Daoy (cell line): ENCODE measurements at places on chromosomes 3 and 15.

GRCh38 chr3:194189243-194189791 is 53.4 kb downstream of the HES1 start:
- DNase-seq = no peak

DNA sequence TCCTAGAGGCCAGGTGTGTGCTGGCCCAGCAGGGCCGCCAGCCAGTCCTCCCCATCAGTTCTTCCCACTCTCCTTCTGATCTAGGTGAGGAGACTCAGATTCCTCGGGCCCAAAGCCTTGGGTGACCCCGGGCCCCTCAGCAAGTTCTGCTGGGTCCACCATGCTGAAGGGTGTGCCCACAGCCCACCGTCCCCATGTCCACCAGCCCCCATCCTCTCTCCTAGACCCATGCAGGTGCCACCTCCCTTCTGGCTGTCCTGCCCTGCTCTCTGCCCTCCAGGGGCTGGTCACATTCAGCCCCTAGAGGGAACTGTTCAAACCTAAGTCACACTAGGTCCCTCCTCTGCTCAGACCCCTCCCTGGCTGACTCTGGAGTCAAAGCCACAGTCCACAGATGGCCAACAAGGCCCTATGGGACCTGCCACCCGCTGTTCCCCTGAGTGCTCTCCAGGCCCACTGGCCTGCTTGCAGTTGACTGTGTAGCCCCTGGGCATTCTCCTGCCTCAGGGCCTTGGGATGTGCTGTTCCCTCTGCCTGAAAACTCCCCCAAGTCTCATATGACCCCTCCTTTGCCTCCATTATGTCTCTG is 878 bp upstream of the TLR9 start:
- DNase-seq = no peak

DNA sequence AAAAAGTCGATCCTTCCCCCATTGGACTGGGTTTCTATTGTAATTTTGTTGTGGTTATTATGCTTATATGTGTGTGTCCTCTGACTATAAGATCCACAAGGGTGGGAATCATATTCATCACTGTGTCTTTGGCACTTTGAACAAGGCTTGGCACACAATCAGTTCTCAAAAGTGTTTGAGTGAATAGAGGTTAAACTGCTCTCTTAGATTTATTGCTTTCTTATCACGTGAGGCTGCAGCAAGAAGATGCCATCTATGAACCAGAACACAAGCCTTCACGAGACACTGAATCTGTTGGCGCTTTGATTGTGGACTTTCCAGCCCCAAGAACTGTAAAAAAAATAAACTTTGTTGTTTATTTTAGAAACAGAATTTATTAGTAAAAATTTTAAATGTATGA is 295.0 kb upstream of the MDFIC2 start:
- DNase-seq = no peak

DNA sequence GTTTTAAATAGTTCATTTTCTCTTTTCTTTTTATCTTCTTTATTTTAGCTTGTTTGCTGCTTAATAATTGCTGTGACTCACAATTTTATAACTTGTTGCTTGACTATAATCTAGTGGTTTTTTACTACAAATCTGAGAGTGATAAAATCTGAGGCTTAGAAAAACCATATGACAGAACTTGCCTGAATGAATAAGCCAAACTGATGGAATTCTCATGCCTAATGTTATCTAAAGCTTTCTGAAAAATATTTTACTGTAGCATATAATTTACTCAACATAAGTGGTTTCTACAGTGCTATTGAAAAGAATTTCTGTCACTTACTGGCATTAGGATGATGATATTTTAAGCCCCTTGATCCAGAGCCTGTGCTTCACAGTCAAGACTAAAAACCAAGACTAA is 175.1 kb downstream of the VGLL3 start:
- DNase-seq = no peak

DNA sequence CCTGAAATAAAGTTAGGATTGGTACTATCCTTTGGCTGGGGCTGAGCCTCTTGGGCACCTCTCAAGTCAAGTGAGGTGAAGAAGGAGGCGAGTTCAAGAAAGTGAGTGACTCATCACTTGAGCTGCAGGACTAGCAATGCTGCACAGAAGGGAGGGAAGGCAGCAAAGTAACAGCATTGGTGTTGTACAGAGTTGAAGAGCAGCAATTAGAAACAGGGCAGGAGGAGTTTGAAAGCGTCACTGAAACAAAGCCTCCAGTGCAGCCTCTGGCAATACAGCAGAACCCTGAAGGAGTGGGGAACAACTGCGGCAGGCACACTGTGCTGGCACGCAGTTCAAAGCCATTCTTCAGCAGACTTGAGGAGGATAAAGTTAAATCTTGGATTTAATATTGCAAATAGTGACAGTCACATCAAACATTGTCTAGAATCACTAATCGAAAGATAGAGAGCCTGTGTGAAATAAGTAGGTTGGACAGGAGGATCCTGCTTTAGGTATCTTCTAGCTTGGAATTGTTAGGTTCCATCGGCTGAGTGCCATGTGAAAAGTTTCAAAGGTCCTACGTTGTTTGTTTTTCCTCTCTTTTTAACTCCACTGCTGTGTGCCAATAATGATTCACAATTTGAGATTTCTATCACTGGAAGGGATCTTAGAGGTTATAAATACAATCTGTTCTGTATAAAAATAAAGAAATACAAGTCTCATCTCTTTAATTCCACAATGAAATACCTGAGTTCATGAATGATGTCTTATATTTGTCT is 479.8 kb downstream of the NAALADL2 start:
- DNase-seq = peak; percentile 68

GRCh38 chr3:54746722-54747121 is 181.1 kb downstream of the LRTM1 start:
- no peak for DNase-seq

DNA sequence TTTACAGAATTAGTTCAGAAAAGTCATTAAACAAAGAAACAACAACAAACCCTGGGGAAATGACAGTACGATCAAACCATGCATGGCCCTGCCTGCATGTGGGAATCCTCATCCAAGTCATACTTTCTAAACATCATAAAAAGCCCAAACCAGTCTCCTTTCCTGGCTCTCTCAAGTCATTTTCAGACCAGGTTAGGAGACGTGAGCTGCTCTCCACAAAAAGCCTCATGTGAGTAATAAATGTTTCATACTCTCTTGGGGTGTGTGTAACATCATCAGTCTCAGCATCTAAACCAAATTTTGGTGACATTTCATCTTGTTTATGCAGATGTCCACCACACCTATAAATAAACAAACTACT is 18.9 kb downstream of the GREM1 start:
- no peak for DNase-seq

DNA sequence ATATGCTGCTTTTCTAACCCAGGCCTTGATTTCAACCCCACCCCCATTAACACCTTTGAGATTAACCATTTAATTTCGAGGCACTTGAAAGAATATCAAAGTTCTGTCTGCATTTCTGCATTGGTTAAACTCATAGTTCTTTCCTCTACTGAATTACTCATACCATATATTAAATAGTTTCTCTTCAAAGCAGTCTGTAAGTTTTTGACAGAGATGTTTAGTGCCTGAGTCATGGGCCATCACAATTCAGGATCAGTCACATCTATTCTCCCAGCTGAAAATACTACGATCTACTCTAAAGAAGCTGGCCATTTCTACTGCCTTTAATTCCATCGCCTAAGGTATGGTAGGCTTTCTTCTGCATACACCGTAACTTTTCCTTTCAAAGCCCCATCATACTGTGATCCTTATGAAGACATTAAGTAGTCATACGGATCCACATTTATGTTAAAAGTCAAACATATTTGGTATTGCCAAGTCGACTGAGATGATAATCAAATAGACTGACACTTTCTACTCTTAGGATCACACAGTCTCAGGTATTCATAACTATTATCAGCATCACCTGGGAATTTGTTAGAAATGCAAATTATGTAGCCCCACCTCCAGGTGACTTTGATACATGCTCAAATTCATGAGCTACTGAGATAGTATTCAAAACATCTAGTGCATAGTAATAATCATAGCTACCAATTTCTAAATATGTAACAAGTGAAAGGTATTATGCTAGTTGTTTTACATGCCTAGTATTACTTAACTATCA is 489.4 kb upstream of the IL12A start:
- peak; percentile 11 for DNase-seq
